ENCODE measurements at places on chromosomes 3 and 15. TPM values are rescaled to one million over a fixed set of nuclear protein-coding genes. Genes with fewer than 3 reads are reported as not detected.

The GPR62 gene
- 0.18 TPM for total RNA-seq

DNA sequence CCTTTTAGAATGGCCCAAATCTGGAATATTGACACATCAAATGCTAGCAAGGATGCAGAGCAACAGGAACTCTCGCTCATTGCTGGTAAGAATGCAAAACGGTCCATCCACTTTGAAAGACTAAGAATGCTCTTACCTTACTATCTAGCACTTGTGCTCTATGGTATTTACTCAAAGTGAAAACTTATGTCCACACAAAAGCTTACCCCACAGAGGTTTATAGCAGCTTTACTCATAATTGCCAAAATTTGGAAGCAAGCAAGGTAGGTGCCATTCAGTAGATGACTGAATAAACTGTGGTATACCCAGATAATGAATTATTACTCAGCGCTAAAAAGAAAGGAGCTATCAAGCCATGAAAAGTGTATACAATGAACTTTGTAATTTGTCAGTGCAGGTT is 96.4 kb downstream of the CTNNB1 start:
- DNase-seq, result no peak

- no peak for DNase-seq
Measured at GRCh38 chr3:186895406-186895805, 34.9 kb upstream of the ST6GAL1 start.

DNA sequence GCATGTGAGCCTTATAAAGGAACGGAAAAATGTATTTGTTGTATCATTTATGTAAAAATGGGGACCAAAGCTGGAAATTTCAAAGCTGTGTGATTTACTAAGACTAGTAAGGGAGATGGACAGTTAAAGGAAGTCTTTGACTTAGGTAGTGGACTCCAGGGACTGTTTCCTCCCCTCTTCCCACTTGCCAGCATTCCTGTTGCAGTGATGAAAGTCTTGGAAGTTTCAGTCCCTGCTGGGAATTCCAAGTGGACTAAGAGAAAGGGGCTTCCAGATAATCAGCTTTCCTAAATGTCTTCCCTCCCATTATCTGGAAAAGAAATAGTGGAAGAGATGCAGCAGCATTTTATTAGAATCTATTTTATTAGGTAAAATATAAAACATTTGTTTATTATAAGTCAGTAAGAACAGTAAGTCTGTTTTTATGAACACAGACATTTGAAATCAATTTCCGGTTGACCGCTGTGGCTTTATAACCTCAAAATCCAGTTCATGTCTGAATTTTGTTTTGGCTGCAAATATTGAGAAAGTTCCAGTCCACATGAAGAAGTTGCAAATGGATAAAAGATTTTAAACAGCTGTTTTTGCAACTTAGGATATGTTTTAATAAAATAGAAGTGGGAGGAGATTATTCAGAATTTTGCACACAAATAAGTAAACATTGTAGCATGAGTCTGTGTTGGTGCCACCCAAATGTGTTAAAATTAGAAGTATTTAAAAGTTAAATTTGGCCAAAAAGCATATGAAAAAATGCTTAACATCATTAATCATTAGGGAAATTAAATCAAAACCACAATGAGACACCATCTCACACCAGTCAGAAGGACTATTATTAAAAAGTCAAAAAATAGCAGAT is 141.8 kb downstream of the IL20RB start:
- no peak for DNase-seq

The EXD1 gene
- total RNA-seq, result not detected

DNA sequence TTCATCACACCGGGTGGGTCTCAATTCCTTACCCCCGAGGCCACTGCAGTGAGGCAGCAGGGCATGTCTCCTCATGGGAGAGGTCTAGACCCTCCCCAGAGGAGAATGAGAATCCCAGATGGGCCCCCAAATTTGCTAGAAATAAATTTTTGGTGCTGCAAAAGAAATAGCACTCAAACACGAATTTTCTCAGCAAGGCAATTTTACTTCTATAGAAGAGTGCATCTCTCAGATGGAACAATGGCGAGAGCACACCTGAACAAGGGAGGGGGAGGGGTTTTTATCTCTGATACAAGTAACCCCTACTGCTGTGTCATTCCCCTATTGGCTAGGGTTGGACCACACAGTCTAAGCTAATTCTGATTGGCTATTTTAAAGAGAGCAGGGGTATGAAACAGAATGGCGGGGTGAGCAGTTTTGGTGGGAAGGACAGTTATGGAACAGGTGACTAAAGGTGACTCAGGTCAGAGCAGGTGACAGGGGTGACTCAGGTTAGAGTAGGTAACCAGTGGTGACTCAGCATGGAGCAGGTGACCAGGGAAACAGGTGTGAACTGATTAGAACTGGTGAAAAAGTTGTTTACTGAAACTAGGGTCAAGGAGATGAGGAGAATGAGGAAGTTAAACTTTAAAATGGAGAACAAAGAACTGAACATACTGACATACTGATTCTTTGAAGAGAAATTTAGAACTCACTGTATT is 93.0 kb upstream of the WNT7A start:
- no peak for DNase-seq

DNA sequence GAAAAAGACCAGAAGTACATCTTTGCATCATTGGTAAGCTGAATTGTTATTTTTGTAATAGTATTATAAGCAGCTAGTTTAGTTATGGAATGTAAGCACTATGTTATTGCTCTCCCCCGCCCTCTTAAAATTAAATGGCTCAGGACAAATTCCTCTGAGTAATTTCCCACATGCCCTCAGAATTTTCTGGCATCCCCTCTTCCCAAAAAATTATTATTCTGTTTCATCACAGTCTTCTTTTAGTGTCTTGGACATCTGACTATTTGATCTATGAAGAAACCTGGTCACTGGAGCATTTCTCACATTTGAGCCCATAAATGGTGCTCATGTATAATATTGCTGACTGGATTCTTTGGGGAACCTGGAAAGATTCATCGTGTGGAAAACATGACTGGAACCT is 68.3 kb downstream of the KLHL25 start:
- no peak for DNase-seq

GRCh38 chr3:184927796-184928315 is 115.9 kb downstream of the VPS8 start:
- DNase-seq, result no peak
